ENCODE measurements at places on chromosomes 6 and 20.

GRCh38 chr6:39062014-39062740 lies 13.6 kb downstream of the GLP1R start:
- peak; percentile 67 for DNase-seq

DNA sequence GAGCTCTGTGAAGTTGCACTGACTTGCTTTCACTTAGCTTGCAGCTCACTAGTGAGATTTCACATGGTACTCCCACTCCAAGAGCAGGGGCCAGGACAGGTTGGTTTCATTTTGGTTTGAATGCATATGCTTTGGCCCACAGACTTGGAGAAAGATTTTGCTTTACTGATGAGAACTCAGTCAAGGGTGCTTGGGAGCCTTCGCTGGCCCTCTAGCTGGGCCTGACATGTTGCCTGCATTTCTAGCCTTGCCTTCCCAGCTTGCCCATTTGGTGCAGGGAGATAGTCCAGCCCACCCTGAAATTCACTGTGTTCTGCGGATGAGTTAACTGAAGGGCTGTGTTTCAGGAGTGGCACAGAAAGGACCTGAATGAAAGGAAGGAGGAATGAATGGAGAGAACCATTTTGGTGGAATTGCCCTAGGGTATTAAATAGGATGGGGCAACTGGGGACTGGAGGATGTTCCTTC lies 1.9 kb downstream of the SGK1 start:
- DNase-seq = no peak

DNA sequence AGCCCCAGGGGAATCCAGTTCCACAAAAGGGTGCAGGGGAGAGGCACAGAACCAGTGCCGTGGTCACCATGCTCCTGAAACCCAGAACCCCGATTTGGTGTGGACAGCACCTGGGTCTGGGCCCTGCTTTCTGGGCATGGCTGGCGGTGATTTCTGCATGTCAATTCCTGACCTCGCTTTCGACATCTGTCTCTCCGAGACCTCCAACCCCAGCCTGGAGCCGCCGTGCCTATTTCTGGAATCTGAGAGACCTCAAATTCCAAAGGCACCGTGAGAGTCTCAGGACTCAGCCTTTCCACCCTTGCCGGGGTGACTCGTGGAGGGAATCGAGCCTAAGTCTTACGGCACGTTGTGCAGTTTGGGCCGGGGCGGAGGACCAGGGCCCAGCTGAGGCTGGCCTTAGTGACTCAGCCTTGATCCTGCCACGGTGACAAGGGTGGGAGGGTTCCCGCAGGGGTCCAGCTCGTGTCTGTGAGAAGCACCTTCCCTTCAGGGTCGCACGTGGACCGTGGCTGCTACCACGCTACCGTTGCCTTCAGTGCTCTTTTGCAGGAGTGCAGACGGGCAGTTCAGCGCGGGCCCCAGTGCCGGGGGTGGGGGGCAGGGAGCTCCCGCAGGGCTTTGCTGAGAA lies 133.7 kb downstream of the PXDC1 start:
- no peak for DNase-seq

DNA sequence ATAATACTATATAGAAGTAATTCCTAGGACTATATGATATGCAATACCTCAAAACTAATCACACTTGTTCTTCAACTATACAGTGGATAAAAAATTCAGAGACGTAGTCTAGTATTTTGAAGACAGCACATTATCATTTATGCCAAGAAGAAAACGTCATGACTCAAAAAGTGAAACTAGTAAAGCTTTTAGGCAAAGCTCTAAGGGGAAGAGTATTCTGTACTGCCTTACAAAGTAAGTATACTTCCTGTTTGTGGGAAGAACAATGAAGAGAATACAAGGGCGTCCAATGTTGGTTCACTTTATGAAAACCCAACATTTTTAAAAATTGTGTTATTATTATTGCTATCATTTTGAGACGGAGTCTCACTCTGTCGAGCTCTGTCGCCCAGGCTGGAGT lies 27.9 kb downstream of the LOC128125822 start:
- DNase-seq = no peak

GRCh38 chr6:114327074-114327473 lies 15.7 kb downstream of the HS3ST5 start:
- no peak for DNase-seq

DNA sequence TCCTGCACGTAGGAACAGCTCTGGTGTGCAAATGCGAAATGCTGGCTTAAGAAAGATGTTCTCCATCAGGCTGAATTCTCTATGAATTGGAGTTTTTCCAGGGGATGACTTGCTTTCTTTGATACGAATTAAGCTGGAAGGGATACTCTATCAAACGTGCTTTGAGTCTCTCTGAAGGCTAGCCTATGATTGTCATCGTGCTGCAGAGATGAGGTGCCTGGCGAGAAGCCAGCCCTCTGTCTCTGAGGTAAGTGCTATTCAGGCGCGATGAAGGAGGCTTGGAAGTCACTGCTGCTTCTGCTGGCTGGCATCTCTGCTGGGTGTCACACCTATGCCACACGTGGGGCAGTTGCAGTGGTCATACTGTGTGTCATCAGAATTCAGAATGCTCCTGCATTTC lies 223.7 kb downstream of the TAF4 start:
- no peak for DNase-seq

DNA sequence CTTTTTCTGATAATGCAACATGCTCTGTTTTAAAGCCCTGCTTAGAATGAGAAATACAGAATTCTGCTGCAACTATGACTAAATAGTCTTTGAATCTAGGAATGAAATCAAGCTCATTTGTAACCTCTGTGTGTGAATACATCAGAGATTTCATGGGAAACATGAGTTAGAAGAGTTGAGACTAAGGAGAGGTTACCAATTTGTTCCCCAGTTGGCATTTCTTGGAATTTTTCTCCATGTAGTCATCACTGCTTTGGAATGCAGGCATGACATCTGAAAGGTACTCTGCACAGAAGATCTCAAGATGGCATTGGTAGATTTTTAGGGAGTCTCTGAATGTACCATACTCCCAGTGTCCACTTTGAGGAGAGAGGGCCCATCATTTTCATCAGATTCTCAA lies 237.2 kb downstream of the TFAP2A start:
- no peak for DNase-seq

GRCh38 chr6:102215425-102215824 lies 821.9 kb downstream of the GRIK2 start:
- no peak for DNase-seq

- DNase-seq = no peak
These were observed 36.8 kb upstream of the PRND start for GRCh38 chr20:4684837-4685413.

GRCh38 chr6:25447570-25447929 lies 168.4 kb downstream of the CARMIL1 start:
- no peak for DNase-seq

- no peak for DNase-seq
These were observed 22.9 kb upstream of the ZNF133 start for GRCh38 chr20:18265441-18265840.

- no peak for DNase-seq
These were observed 23.9 kb upstream of the B3GAT2 start for GRCh38 chr6:70980727-70981126.

- no peak for DNase-seq
These were observed 9.2 kb downstream of the HSPA1B start for GRCh38 chr6:31836474-31837368.

- DNase-seq = no peak
These were observed 96.2 kb downstream of the PLCB1 start for GRCh38 chr20:8228315-8228714.

DNA sequence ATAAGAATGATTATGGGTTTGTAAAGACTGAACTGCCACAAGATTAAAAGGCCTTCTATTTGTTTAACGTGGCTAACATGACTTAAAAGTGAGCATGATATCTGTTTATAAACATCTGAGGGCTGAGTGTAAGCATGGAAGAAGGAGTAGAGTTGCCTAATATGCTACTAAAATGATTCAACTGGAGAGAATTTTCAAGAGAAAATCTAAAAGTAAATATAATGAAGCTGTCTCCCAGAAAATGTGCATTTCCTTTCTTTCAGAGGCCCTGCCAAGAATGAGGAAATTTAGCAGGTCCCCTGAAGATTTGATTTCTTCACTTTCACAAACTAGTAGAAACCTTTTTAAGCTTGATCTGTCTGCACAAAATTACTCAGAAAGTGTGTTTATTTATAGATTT lies 4.2 kb upstream of the EYA4 start:
- DNase-seq = no peak

- DNase-seq = no peak
These were observed 263.0 kb downstream of the PAX1 start for GRCh38 chr20:21968486-21968885.

- DNase-seq = no peak
These were observed 16.6 kb upstream of the TXLNB start for GRCh38 chr6:139308286-139308916.

- no peak for DNase-seq
These were observed 12.1 kb downstream of the PRPH2 start for GRCh38 chr6:42710316-42710715.

GRCh38 chr6:1067346-1067745 lies 244.6 kb upstream of the FOXQ1 start:
- no peak for DNase-seq

- no peak for DNase-seq
These were observed 979.8 kb upstream of the GJE1 start for GRCh38 chr6:141152951-141153350.

GRCh38 chr6:141202626-141203025 lies 930.1 kb upstream of the GJE1 start:
- DNase-seq = no peak

- DNase-seq = no peak
These were observed 165.3 kb downstream of the SOBP start for GRCh38 chr6:107655245-107655644.

GRCh38 chr6:100346828-100347227 lies 117.9 kb downstream of the SIM1 start:
- DNase-seq = no peak

GRCh38 chr6:11291582-11291981 lies 59.1 kb upstream of the NEDD9 start:
- DNase-seq = no peak

DNA sequence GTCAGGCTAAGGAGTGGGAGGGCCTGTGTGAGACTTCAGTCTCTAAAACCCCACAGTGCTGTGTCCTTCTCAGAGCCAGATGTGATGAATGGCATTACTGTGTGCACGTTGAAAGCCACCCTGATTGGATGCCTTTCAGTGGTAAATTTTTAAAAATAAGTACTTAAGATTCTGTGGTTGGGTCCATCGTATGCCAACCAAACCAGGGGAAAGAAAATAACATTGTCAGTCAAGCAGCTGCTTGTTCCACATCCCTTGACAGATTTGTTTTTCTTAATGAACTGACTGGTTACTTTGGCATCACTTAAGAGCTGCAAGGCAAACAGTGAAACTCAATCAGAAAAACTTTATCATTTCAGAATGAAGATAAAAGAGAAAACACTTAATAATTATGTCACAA lies 334.0 kb upstream of the NT5E start:
- no peak for DNase-seq

DNA sequence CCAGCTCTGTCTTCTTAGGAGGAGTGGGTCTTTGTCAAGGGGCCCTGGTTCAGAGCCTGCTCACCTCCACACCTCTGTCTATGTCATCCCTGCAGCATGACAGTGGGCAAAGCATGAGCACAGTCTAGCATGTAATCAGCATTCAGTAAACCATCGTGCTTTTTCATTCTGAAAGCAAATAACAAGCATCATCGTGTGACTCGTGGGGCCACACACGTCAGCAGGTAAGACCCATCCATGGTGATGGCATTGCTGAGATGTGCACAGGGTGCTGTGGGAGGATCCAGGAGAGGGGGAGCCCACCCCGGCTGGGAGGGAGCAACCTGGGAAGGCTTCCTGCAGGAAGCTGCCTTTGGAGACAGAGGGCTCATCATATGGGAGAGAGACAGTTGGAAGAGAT lies 106.7 kb downstream of the TMEM242 start:
- DNase-seq = no peak

GRCh38 chr6:144036064-144036834 lies 28.2 kb upstream of the PLAGL1 start:
- DNase-seq = no peak

- no peak for DNase-seq
These were observed 106.6 kb downstream of the TRIM27 start for GRCh38 chr6:28816909-28817807.

DNA sequence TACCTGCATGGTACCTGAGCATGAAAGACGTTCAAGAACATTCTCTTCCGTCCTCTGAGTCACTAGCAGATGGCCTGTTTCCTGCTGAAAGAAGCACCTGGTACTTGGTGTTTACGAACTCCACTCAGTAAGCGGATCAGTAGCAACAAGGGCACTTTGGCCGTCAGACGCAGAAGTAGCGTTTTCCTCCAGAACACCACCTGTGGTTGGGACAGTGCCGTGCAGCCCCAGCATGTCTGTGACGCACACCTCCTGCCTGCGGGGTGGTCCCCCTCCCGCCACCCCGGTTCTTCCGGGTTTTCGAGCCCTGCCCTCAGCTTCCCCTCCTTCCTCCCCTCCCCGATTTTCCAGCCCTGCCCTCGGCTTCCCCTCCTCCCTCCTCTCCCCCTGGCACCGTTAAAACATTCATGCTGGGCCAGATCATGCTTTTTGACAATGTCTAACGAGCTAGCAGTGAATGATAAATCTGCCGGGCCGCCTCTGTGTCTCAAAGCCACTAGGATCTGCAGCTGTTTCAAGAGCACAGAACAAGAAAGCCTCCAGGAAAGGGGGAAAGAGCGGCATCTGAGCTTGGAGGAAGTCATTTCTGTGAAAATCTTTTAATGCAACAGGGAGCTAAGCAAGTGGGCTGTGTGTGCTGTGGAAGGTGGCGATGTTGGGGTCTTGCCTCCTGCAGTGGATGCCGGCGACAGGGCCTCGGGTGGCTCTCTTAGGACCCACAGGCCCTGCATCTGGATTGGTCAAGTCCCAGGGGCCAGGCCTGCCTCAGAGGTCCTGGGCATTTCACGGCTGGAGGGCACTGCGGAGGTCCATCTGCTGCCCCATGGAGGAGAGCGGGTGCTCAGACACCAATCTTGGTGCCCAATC lies 207.9 kb downstream of the ERMARD start:
- peak; percentile 62 for DNase-seq

GRCh38 chr6:134822920-134823709 lies 126.8 kb downstream of the ALDH8A1 start:
- DNase-seq = peak; percentile 27

GRCh38 chr6:80544976-80545722 lies 438.7 kb downstream of the BCKDHB start:
- DNase-seq = no peak

DNA sequence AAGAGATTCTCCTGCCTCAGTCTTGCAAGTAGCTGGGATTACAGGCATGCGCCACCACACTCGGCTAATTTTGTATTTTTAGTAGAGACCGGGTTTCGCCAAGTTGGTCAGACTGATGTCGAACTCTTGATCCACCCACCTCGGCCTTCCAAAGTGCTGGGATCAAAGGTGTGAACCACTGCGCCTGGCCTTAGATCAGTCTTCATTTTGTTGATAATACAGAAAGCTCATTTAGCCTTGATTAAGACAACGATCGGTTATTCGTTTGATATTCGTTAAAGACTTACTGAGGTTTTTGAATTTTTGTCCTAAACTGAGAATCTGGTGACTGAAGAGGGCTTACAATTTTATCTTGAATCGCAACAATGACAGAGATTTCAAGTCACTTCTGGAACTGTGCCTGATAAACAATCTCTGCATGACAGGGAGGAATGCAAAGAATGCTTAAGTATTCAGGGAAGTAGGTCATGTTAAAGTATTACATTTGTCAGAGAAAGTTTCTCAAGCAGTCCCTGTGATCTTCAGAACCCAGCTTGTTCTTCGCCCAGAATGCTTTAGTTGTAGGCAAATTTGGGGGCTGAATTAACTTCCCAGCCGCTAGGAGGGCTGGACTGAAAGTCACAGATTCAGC lies 14.8 kb downstream of the AKAP12 start:
- DNase-seq = no peak

All from NCI-H1417 treated with DMSO at 0.1 percent for 48 hours (cell line).